ENCODE measurements at places on chromosomes 4 and X.

GRCh38 chrX:39823854-39824253 lies 273.9 kb downstream of the BCOR start:
- DNase-seq = no peak

DNA sequence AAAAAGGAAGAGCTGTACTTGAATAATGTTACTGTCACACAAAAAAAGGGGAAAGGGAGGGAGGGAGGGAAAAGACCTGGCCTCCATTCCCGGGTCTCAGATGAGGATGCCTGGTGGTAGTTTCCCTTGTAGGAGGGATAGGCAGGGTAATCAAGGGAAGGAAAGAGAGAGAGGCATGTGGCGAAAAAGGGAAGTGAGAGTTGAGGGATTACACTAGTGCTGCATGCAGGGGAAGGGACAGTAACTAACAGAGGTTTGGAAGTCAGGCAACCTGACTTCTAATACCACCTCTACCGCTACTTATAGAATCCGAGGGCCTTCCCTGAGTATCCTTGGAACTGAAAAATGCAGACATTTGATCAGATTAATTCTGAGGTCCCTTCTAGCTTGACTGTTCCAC lies 821.7 kb upstream of the FTHL17 start:
- no peak for DNase-seq

DNA sequence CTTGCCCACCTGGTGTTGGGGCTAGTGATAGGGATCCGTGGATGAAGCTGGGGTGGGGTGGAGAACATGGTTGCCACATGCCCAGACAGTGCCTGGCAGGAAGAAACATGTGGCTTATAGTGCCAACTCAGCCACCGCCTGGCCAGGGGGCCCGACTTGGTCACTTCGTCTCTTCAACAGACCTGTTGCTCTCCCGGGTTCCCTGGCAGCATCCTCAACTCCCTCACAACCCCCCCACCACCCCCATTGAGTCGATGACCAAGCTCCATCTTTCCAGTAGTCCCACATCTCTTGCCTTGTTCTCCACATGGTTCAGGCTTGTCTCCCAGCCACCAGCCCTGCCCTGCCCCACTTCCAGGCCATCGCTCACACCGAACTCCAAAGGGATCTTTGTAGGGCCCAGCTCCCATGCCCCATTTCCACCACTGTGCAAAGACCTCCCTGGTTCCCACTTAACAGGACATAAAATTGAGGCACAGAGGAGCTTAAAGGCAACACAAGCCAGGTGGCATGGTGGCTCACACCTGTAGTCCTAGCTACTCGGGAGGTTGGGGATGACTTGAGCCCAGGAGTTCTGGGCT lies 7.8 kb downstream of the PNCK start:
- DNase-seq = no peak

- no peak for DNase-seq
Measured at GRCh38 chr4:11439836-11440235, 11.1 kb upstream of the HS3ST1 start.

DNA sequence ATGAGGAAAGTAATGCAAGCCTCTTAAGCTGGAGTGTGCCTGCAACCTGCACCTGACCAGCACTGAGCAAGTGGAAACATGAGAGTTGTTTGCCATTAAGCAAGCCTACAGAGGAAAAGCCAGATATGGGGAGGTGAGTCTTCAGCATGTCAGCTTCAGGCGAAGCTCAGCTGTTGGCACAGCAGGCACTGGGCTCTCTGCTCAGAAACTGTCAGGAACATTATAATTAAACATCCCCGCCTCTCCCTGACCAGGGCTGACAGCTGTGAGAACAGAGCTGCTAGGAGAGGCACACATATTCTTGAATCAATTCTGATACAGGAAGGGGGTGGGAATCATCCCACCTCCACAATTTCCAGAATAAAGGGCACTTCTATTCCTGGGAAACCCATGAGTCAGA lies 19.0 kb upstream of the DCX start:
- no peak for DNase-seq

DNA sequence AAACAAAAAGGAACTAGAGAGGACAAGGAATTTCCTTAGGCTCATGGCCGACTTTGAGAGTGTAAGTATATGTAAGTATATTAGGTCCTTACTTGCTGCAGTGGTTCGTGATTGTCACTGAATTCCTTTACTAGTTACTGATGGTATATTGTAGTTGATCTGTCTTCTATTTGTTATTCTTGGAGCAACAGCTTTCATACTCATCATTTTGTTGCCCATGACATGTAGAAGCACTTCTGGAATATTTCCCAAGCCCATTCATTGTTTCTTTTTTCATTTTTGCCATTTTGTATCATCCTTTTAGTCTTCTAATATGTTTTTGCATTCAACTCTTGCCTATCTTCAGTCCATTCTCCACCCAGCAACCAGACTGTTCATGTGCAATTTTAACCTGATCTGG lies 170.0 kb downstream of the ARHGAP10 start:
- DNase-seq = no peak

GRCh38 chrX:20665481-20665880 lies 398.8 kb upstream of the RPS6KA3 start:
- DNase-seq = no peak

GRCh38 chr4:182254026-182254780 lies 11.0 kb downstream of the TENM3 start:
- DNase-seq = no peak

DNA sequence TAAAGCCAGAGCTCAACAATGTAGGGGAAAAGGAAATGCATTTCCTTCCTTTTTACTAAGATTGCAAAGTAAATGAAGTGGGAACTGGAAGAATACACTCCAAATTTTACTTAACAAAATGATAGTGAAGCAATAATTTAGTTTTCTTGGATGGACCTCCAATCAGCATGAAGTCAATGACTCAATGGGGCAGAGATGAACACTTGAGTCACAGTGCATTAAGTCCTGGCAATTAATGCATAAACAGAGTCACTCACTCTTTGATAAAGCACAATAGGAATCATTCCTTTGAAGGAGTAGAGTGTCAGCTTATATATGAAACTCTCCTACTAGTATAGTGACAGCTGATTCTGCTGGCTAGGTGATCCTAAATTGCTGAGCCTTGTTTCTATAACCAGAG lies 66.7 kb upstream of the FRAS1 start:
- DNase-seq = no peak

DNA sequence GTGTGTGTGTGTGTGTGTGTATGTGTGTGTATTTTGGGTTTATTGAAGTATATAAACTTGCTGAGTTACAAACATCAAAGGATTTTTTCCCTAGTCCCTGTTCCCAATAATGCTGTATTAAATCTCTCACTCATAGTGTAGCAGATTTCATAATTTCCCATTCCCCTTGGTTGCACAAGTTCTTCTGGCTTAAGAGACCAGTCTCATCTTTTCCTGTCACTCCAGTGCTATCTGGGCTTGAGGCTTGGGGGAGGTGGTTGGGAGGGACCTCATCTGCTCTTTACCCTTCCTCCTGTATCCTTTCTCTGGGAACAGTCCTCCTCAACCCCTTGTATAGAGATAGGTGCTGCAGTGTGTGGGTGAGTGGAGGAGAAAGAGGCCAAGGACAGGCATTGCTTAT lies 285.4 kb upstream of the BOD1L1 start:
- DNase-seq = no peak

DNA sequence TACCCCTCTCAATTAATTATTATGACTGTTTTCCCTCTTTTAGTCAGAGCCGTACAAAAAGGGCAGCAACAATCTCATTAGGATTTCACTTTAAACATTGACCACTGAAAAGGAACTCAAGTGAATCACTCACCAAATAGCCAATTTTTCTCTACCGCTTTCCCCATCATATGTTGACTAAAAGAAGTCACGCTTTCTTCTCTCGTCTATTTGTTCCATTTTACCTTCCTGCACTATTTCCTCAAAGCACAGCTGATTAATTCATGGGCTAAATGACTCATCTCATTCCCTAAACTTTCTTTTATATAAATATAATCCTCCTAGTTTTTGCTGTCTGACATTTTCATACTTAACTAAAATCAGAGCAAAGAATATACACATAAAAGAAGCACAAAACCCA lies 8.2 kb downstream of the MID1 start:
- DNase-seq = peak; percentile 78

DNA sequence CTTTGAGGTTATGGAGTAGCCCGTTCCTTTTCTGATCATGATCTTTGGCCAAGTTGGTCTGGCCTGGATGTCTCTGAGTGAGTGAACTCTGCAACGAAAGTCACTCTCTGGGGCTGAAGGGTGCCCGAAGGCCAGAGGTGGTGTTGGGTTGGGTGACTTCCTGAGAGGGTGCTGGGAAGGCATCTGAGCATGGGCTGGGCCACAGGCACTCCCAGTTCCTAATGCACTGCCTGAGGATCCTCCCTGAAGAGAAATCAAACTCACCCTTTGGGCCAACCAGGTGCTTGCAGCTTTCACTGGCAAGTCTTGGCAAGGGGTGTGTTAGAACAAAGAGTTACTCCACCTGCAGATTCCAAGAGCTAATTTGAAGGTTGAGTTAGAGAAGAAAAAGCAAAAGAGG lies 66.4 kb upstream of the SCML1 start:
- DNase-seq = no peak

- DNase-seq = peak; percentile 43
Measured at GRCh38 chr4:54065282-54066087, 1.1 kb upstream of the CHIC2 start.

GRCh38 chr4:11525085-11525484 lies 96.4 kb upstream of the HS3ST1 start:
- DNase-seq = no peak

- no peak for DNase-seq
Measured at GRCh38 chr4:188485906-188486305, 346.7 kb downstream of the TRIML1 start.

- DNase-seq = peak; percentile 52
Measured at GRCh38 chr4:76883147-76883546, 14.8 kb downstream of the SOWAHB start.

DNA sequence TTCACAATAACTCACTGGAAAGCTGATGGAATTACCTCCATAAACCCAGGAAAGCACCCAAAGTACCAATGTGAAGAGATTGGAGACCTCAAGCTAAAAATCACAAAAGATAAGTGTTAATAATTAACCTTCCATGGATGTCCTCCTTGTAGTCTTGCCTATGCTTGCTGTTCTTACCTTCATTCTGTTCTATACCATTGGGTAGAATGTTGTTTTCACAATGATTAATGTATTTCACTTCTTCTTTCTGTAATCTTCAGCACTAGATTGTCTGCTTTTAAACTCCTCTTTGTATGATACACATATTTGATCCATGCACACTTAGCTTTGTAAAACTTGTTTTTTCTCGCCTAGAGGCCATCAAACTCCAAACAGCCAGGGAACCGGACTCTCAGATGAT lies 570.3 kb downstream of the RAPGEF2 start:
- no peak for DNase-seq

DNA sequence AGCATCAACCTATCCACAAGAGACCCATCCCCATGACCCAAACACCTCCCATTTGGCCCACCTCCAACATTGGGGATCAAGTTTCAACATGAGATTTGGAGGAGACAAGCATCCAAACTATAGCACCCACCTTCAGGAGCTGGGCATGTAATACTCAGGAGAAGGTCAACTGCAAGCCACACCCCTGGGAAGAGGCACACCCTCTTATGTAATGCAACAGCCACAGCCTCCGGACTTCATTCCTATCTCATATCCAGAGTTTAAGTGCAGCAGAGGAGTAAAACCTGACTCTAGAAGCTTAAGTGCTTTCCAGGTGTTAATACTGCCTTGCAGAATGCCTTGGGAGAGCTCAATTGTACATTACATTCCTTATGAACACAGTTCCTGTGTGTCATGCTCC lies 197.4 kb downstream of the PTTG2 start:
- DNase-seq = no peak

- no peak for DNase-seq
Measured at GRCh38 chrX:121008920-121009319, 23.4 kb upstream of the CT47A1 start.

DNA sequence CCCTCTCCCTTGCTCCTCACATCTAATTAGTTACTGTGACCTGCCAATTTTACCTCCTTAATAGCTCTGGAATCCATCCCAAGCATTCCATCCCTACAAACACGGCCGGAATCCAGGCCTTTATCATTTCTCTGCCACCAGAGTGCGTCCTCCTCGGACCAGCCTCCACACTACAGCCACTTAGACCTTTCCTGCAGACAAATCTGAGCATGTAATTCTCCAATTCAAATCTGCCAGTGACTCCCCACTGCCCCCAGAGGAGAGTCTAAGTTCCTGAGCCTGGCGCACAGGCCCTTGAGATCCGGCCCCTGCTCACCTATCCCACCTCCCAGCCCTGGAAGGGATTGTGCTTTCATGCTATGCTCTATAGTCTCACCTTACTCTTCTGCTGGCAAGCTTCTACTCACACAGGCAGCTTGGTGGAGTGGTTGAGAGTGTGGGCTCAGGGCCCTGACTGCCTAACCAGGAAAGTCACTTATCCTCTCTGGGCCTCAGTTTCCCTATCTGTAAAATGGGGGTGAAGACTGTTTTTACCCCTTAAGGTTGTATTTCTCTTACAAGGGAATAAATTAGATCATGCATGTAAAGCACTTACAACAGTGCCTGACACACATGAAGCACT lies 31.2 kb downstream of the PJA1 start:
- peak; percentile 78 for DNase-seq

GRCh38 chr4:112222219-112222955 lies 9.2 kb upstream of the AP1AR start:
- no peak for DNase-seq

GRCh38 chrX:104284507-104284906 lies 29.8 kb upstream of the ESX1 start:
- no peak for DNase-seq

Data from ELR (cell line).